ENCODE measurements at places on chromosomes 7 and 10. TPM values are rescaled to one million over a fixed set of nuclear protein-coding genes. Genes with fewer than 3 reads are reported as not detected.

The EVX1 gene
- not detected for total RNA-seq

The VSIR gene
- total RNA-seq = 40.8 TPM

The KCNH2 gene
- total RNA-seq = 0.79 TPM

The CHCHD3 gene
- 62.1 TPM for total RNA-seq

The ANXA7 gene
- total RNA-seq = 105 TPM

The SPDYE16 gene
- not detected for total RNA-seq

The SDK1 gene
- 0.78 TPM for total RNA-seq

The MRPS24 gene
- 54.7 TPM for total RNA-seq

The MRM2 gene
- 13.5 TPM for total RNA-seq

The CDNF gene
- 2.6 TPM for total RNA-seq

The MUC12 gene
- 0.23 TPM for total RNA-seq

The SEC23IP gene
- total RNA-seq = 36.5 TPM

The HKDC1 gene
- 6.8 TPM for total RNA-seq

The LIPF gene
- not detected for total RNA-seq

The INMT gene
- total RNA-seq = 12.0 TPM

The WIPF3 gene
- total RNA-seq = 0.07 TPM

The GPR158 gene
- total RNA-seq = 0.33 TPM

The MALRD1 gene
- 0.07 TPM for total RNA-seq

The IFIT1 gene
- 22.2 TPM for total RNA-seq

The TUBB8 gene
- total RNA-seq = not detected

The ATRNL1 gene
- 2.3 TPM for total RNA-seq

The IKZF1 gene
- total RNA-seq = not detected

The ELAPOR2 gene
- 16.2 TPM for total RNA-seq

The GRM3 gene
- not detected for total RNA-seq

The IDI2 gene
- total RNA-seq = not detected

The HSPA12A gene
- 25.8 TPM for total RNA-seq

The CFAP70 gene
- total RNA-seq = 1.2 TPM

The C10orf62 gene
- total RNA-seq = not detected

The UPK3BL2 gene
- 3.5 TPM for total RNA-seq

The DKK1 gene
- total RNA-seq = 134 TPM

The ASB10 gene
- not detected for total RNA-seq

The CARD11 gene
- not detected for total RNA-seq

The OR6B1 gene
- not detected for total RNA-seq

The GSTO1 gene
- 69.3 TPM for total RNA-seq

The TYW1 gene
- total RNA-seq = 16.2 TPM

The HMX2 gene
- not detected for total RNA-seq

The BTBD16 gene
- total RNA-seq = not detected

The EPC1 gene
- total RNA-seq = 28.4 TPM

The AOAH gene
- not detected for total RNA-seq

The METTL27 gene
- total RNA-seq = 1.9 TPM

The PLXDC2 gene
- total RNA-seq = 12.7 TPM
